ENCODE measurements at places on chromosomes 1 and 21.

GRCh38 chr21:26826801-26827200, 18.4 kb downstream of the ADAMTS1 start:
- DNase-seq = no peak

DNA sequence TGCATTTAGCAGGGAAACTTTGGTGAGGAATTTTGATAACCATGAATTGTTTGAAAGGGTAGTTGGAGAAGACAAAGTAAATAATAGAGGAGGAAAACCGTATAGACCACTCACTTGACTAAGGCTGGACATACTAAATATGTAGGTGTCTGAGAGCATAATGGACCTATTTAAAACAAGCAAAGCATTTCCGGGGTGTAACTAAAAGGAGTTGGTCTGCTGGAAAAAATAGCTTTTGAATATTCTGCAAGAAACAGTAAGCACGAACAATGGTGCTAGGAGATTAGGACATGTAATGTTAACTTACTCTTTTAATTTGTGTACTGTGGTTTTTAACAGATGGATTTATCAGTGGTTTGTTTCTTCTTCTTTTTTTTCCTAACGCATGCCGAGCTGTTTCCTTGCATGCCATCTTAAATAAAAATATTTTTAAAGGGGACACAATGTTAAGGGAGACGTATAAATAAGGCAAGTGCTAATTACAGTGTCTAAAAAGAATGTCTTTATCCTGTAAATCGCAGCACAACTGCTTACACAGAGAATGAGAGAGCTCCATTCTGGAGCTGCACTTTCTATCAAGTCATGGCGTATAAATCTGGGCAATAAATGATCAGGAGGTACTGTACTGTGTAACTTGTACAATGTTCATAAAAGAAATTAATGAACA, 492.1 kb downstream of the LMO4 start:
- no peak for DNase-seq

- DNase-seq = no peak
These were observed 8.1 kb upstream of the PLA2G5 start for GRCh38 chr1:20061866-20062265.

- no peak for DNase-seq
These were observed 256.6 kb upstream of the RGS18 start for GRCh38 chr1:191901651-191902050.

DNA sequence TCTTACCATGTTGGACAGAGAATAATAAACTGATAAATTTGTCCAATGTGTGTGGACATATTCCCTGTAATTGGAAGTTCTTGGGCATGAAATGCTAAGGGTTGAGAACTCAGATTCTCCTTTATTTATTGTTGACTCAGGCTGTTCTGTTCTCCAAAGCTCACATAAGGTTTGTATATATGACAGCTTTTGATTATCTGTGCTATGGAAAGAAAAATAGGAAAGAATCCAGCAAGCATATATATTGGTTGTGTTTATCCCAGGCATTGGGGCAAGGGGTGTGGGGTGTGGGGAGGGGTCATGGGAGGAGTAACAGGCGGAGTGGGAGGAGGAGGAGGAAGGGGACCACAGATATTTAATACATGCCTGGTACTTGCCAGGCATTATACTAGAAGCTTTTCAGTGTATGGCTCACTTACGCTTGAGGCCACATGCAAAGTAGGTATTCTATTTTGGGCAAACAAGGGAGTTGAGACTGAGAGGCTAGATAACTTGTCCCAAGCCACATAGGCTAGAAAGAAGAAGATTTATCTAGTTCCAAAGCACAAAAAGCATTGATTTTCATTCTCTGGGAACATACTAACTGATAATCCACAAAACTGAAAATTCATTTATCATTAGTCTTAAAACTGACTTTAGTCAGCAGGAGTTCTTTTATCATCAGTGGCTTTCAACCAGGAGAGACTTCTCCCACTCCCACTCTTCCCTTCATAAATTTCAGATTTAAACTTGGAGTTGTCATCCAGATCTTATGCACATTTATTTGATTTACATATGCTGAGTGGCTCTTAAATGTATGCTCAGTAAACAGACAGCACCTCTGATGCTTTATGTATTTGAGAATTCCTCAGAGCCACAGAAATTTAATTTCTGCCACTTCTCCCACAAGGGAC, 27.2 kb downstream of the NGF start:
- DNase-seq = no peak

GRCh38 chr1:33828654-33829053, 35.2 kb upstream of the HMGB4 start:
- no peak for DNase-seq

- no peak for DNase-seq
These were observed 22.3 kb upstream of the AGO1 start for GRCh38 chr1:35860696-35861095.

DNA sequence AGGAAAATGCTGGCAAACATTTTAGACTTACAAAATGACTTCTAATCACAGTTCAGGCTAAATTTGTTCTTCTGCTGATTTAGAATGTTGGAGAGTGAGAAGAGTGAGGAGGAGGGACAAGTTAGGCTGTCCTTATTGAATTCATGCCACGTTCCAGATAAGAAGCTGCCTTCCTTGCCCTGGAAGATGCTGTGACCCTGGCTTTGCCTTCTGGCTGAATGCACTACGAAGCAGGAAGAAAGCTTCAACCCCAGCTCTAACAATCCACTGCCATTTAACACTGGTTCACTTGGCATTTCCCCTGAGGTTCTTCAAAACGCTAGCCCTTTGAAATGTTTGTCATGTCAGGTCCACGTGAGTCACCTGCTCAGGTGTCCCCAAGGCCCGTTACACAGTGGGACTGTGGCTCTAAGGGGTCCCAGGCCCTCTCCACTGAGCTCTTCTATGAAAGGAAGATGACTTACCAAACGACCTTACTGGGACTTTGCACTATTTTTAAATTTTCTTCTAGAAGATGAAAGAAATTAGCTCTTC, 30.0 kb upstream of the LRRC8C start:
- no peak for DNase-seq

- DNase-seq = no peak
These were observed at the start of gene HHAT for GRCh38 chr1:210328746-210329503. HHAT (plus strand) TSS chr1:210328902; CDS start chr1:210348976, 20,074 bp downstream.

DNA sequence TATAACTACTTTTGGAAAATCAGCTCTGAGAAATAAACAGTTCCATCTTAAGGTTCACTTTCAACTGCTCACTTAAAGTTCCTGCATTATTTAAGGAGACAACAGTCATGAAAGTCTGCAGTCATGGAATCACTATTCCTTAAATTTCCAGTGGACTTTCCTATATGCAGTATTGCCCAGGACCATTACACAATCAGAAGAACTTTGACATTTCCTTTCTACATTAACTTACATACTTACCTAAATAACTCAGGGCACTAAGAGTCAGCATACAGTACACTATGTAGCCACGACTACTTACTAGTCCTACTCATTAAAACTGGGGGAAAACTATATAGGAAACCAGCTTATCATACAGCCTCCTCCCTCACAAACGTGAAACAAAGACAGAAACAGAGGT, 220.1 kb downstream of the SLC45A1 start:
- no peak for DNase-seq

DNA sequence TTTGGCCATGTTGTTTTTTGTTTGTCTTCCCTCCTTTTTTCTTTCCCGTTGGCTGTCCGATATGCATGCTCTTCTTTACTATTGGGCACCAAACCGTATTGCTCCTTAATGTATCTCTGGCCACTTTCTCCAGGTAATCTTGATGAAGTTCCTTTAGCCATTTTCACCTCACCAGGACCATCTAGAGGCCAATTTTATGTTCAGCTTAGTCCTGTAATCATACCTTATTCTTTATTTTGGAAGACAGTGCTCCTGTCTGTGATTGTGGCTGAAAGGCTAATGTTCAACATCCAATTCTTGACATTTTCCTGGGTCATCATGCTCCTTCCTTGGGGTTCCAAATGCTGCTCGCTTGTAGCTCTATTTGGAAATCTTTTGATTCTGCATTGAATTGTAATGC, 169.5 kb downstream of the S1PR1 start:
- no peak for DNase-seq

Measured in activated CD4-positive, CD25-positive, alpha-beta regulatory T cell (primary cell).